NCI-H1930 (cell line): ENCODE measurements at places on chromosomes 13 and 19.

DNA sequence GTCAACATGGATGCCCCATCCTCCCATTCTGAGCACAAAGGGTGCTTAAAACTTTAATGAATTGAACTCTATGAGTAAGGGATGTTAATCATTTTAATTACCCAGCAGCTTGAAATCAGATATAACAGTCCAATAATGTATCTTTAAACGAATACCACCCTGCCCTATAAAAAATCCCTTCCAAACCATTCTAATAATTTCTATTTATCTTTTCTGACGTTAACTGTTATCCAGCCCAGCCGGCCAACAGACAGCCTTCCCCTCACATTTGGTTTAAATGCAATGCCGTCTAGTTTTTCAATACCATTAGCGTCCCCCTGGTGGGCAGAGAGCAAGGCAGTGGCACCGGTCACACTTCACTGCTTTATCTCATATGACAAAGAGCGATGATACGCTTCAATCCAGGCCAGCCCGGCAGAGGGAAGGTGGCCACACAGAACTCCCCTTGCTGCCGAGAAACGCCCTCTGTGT is 402.2 kb upstream of the ZNF507 start:
- DNase-seq, result peak; percentile 19

- no peak for DNase-seq
Measured at GRCh38 chr13:22141716-22142115, 470.8 kb downstream of the FGF9 start.

GRCh38 chr13:73765651-73766384 is 368.4 kb downstream of the KLF12 start:
- no peak for DNase-seq

DNA sequence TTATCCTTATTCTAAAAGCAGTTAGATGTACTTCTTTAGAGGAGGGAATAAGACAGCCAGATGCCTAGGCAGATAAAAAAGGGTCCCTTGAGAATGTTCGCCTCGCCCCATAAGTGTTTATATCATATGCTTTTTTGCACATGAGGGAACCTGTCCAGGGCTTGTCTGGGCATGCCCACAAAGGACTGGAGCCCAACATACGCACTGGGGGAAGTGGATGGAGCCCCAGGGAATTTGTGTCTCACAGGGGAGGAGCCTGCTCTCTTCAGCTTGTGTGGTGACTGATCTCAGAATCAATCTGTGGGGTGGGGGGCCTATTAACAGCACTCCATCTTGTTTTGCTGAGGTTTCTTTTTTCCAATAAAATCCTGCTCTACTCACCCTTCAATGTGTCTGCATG is 22.6 kb downstream of the MED4 start:
- no peak for DNase-seq

- DNase-seq, result no peak
Measured at GRCh38 chr19:4201798-4202197, 19.3 kb downstream of the ANKRD24 start.

DNA sequence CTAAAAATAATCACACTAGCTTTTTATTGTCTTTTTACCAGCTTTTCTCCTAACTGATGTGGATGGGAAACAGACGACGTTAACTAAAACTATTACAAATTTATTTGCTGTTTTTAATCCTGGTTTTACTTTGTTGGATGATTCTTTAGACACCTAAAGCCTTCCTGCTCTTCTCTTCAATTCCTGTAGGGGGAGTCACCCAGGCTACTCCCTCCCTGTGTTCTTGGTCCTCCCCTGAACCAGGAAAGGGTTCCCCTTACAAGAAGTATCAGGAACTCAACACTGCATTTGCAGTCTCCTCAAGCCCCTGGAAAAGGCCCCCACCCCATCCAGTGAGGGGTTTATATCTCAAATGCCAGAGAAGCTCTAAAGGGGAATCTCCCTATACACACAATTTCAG is 206.1 kb downstream of the SUCLA2 start:
- no peak for DNase-seq

GRCh38 chr19:44571830-44572580 is 41.4 kb upstream of the IGSF23 start:
- no peak for DNase-seq

GRCh38 chr13:63377986-63378385 is 1962.3 kb upstream of the PCDH20 start:
- DNase-seq, result no peak

GRCh38 chr19:45424191-45425058 is 708 bp upstream of the ERCC1 start:
- DNase-seq, result no peak

DNA sequence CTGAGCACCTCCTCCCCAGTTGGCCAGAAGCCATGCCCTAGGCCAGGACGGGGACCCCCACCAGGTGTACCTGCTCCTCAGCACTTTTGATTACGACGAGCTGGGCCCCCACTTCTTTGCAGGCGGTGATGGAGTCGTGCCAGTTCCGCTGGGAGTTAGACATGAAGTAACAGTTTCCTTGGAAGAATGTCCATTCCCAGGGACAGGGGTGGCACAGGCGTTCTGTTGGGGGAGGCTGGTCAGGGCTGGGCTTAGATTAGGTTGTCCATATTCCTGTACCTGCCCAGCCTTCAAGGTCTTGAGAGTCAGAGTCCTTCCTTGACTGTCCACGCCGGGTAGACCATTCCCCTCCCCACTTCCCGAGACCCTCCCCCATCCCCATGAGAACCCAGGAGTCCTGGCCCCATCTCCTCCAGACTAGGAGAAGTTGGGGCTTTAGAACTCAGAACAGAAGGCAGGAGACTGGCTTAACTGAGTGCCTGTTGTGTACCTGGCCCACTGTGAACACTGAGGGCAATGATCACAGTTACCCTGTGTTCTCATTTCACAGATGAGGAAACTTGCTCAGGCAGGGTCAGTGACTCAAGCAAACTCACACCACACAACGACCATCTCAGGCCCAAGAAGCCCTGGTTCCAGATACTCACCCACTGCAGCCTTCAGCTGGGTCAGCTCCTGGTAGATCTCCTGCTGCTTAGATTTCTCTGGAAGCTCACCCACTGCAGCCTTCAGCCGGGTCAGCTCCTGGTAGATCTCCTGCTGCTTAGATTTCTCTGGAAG is 2.3 kb downstream of the CD209 start:
- no peak for DNase-seq

- DNase-seq, result no peak
Measured at GRCh38 chr13:22698467-22698866, 482.3 kb upstream of the SGCG start.

GRCh38 chr13:98999639-98999952 is 21.7 kb upstream of the DOCK9 start:
- DNase-seq, result no peak

DNA sequence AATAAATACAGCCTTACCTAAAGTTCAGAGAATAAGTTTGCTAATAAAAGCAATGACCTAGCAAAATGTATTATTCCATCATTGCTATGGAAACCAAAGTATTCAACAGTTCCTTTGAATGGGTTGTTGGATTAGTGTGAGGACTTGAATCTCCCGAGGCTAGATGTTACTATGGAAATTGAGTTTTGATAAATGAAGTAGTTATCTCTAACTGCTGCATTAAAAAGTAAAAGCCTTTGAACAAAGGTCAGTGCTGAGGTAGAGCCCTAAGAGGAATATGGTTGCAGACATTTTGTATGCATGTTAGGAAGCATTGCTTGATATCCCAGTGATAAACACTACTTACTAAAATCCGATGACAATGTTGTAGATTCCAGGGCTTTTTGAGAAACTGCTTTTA is 6.2 kb downstream of the KLF5 start:
- DNase-seq, result no peak

DNA sequence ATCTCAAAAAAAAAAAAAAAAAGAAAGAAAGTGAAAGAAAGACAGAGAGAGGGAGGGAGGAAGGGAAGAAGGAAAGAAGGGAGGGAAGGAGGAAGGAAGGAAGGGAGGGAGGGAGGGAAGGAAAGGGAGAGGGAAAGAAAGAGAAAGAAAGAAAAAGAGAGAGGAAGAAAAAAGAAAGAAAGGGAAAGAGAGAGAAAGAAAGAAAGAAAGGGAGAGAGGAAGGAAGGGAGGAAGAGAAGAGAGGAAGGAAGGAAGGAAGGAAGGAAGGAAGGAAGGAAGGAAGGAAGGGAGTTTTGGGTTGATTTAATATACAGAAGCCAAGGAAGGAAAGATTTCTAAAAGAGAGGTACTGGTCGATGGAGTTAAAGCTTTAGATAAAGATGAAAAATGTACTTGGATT is 28.8 kb downstream of the DEDD2 start:
- DNase-seq, result no peak

DNA sequence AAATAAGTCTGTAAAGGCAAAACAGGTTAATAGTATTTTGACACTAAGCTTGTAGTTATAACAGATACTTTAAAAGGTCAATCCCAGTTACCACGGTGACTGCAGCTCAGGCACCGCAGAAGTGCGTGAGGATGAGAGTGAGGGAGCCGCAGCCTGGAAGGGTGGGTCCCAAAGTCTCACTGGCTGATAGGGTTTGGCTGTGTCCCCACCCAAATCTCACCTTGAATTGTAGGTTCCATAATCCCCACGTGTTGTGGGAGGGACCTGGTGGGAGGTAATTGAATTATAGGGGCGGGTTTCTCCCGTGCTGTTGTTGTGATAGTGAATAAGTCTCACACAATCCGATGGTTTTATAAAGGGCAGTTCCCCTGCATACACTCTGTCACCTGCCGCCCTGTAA is 40.0 kb upstream of the GAS6 start:
- no peak for DNase-seq

DNA sequence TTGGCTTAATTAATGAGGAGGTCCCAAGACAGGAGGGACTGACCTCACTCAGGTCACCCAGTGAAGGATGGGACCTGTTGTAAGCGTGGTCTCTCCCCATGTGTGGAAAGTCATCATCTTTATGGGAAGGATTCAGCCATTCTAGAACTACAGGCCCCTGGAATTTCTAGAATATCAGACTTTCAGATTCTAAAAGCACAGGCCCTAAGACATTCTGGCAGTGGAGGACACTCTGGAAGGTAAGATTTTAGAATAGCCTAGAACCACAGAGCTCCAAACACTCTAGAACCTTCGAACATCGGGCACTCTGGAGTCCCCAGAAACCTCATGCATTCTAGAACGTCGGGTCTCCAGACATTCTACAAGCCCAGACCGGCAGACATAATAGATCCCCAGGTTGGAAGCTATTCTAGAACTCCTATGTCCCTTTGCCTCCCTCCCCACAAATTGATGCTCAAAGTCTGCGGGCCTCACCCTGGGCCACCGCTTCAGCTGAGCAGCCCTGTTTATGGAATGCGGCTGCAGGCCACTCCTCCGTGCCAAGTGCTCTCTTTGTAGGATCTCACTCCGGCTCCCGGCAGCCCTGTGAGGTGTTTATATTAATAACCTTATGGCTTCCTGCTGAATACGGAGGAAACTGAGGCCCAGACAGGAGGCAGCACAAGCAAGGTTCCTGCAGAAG is 1.9 kb upstream of the KLK15 start:
- no peak for DNase-seq

DNA sequence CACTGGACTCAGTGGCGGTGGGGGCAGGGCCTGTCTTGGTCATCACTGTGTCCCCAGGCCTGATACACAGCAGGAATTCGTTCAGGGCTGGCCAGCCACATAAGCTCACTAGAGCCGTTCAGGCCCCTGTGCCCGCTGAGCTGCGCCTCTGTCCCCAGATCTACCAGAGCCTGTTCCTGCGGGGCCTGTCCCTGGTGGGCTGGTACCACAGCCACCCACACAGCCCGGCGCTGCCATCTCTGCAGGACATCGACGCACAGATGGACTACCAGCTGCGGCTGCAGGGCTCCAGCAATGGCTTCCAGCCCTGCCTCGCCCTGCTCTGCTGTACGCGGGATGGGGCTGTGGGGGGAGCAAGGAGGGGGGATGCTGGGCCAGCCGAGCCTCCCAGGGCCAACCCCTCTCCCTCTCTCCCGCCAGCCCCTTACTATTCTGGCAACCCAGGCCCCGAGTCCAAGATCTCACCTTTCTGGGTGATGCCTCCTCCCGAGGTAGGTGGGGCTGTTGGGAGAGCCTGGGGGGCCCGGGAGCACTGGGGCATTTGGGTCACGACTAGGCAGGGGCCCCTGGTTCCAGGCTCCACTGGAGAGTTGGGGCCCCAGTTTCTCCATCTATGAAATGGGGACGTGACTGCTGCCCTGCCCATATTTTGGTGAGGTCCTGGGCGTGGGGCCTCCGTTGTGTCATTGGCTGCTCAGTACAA is 13.9 kb downstream of the MPND start:
- no peak for DNase-seq

DNA sequence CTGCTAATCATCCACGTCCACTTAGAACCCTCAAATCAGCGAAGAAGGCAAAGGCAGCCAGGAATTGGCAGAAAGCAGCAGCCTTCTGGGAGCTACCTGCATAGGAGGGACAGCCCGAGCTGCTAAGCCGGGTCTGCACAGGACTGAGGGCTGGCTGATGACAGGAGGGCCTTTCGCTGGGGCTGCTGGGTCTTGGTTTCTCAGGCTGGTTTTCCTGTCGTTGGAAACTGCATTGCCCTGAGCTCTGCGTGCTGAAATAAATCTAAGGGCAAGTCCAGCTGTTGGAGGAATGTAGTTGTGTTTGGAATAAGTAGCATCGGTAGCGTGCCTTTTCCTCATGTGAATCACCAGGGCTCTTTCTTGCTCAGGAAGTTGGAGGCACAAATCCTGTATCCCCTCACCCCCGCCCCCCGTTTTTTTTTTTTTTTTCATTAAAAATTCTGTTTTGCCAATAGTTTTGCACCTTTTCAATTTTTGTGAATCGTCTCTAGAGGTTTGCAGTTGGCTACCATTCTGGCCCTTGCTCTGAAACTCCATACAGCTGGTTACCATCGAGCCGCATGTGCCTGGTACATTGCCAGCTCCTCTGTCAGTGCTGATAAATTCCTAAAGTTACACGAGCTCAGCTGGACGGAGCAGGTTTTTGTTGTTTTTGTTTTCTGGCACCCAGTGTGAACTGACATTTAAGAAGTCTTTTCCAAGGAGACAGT is 193.9 kb upstream of the RNF113B start:
- no peak for DNase-seq

DNA sequence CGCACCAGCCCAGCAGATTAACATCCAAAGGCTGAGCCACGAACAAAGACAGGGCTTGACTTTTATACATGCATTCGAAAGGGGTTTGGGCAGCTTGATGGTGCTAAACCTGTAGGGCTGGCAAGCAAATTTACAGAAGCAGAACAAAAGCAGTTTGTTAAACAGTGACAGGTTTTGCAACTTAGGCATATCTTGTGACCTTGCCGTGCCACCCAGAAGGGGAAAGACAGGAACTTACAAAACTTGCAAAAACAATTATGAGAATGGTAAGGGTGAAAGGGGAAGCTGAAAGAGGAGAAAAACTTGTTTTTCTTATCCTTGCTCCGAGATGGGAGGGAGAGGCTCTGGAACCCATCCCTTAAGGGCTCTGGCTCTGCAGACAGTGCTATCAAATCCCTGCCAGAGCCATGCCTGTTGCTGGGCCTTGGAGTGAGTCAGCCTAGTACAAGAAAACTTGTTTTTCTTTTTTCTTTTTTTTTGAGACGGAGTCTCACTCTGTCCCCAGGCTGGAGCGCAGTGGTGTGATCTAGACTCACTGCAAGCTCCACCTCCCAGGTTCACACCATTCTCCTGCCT is 1325.2 kb upstream of the PRR20A start:
- no peak for DNase-seq

GRCh38 chr13:33794576-33794975 is 23.4 kb upstream of the RFC3 start:
- DNase-seq, result peak; percentile 44
